ENCODE measurements at places on chromosomes 13 and 19. TPM values are rescaled to one million over a fixed set of nuclear protein-coding genes. Genes with fewer than 3 reads are reported as not detected.
A peak's percentile ranks its signal among the peaks of the same experiment; 100 is the strongest.

The CLEC11A gene
- 13.8 TPM for total RNA-seq

The SPTBN4 gene
- 21.9 TPM for total RNA-seq

The VSIG10L gene
- 9.9 TPM for total RNA-seq

The YIF1B gene
- 71.9 TPM for total RNA-seq

The MRPS31 gene
- total RNA-seq: 19.9 TPM

The OLFM4 gene
- 172 TPM for total RNA-seq

The LCP1 gene
- total RNA-seq: 58.1 TPM

The RPS16 gene
- 1,716 TPM for total RNA-seq

The IRGC gene
- 15.7 TPM for total RNA-seq

The ZNF30 gene
- 2.3 TPM for total RNA-seq

The GADD45B gene
- total RNA-seq: 94.6 TPM

The TPTE2 gene
- 1.1 TPM for total RNA-seq

The CEACAM1 gene
- total RNA-seq: 35.8 TPM

The ELSPBP1 gene
- total RNA-seq: not detected

DNA sequence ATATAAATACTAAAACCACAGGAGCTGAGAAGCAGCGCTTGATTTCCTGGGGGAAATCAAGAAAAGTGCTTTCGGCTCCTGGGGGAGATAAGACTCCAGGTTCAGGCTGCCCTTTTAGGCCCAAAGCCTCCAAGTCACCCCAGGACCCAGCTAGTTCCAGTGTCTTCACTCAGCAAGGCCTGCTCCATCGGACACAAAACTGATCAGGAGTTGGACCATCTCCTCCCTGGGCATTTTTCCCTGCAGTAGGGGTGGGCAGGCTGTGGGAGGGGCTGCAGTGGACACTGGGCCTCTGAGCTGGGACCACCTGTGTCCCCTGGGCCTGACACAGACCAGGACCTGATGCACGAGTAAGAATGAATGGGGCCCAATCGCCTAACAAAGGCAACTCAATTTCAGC lies 15.2 kb downstream of the C19orf12 start:
- no peaks in the 10 kb centered on the region for H3K27me3 ChIP-seq
- no peak for DNase-seq
- no peak overlapping the region for H3K4me3 ChIP-seq
- H3K27ac ChIP-seq: no peak overlapping the region
- H3K36me3 ChIP-seq: no peaks in the 10 kb centered on the region

DNA sequence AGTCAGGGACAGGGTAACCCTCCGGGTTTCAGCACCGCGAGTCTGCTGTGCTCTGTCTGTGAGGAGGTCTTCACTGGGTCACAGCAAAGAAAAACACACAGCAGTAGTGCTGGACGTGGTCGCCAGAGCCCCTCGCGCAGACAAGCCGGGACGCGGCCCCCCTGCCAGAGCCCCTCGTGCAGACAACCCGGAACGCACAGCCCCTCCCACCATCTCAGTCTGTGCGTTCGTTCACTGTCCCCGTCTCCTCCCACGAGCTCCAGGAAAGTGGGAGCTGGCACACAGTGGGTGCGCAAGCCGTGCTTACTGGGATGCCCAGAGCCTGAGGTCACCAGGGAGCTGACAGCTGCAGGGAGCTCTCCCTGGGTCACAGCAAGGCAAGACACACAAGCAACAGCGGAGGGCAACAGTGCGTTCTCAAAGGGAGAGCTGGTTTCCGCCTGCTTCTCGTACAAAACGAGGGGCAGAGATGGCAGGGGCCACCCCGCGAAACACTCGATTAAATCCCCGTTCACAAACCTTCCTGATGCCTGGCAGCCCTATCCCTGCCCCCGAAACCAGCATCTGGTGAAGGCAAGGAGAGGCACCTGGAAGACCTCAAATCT lies 3.2 kb upstream of the PLPP2 start:
- H3K27ac ChIP-seq: peak overlapping the region; percentile 43
- no peak overlapping the region for H3K4me3 ChIP-seq
- peaks cover 9% of the 10 kb centered on the region for H3K4me1 ChIP-seq
- no peaks in the 10 kb centered on the region for H3K36me3 ChIP-seq
- no peaks in the 10 kb centered on the region for H3K27me3 ChIP-seq

DNA sequence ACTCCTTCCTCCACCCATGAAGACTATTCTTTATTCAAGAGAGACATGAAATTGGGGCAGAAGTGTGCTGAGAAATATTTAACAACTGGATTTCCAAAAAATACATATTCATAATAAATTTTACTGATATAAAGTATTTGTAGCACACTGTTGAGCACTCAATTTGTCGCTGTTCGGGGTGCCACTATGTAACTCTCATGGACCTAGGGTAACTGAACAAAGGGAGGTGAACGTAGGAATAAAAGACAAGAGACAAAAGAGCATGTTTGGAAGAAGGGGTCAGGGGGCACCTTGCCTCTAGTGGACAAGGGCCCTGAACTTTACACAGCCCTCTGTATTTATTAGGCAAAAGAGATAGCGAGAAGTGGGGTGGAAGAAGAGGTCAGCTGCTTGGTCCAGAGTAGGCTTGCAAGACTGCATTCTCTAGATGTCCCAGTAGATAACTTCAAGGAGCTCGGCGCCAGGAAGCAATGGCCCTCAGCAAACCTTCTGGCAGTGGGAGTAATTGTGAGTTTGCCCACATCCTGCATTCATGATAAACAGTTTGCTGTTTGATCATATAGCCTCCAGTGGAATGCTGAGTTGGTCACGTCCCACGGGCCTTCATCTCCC lies 4.5 kb upstream of the ZNF175 start:
- no peaks in the 10 kb centered on the region for H3K4me1 ChIP-seq
- H3K4me3 ChIP-seq: no peak overlapping the region
- H3K27ac ChIP-seq: no peak overlapping the region
- no peak for DNase-seq

DNA sequence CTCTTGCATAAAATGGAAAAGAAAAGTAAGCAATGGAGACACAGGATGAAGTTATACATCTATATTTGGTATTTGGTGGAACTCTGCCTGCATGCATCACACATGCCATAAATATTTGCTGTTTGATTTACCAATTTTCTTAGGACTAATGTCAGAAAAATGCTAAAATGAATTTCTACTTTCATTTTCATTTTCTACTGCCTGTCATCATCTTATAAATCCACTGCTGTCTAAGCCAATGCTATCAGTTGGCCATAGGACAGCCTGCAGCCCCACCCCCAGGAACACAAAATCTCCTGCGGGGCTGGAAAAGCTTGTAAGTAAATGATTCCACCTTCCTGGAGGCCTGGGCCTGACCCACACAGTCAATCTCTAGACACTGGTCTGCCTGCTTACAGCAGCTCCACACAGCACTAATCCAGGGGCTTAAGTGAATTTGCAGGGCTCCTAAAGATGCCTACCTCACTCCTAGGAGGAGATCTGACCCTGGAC lies 122.0 kb downstream of the ENOX1 start:
- DNase-seq: peak; percentile 7
- peaks cover 7% of the 10 kb centered on the region for H3K4me1 ChIP-seq
- H3K27me3 ChIP-seq: no peaks in the 10 kb centered on the region
- no peaks in the 10 kb centered on the region for H3K36me3 ChIP-seq

DNA sequence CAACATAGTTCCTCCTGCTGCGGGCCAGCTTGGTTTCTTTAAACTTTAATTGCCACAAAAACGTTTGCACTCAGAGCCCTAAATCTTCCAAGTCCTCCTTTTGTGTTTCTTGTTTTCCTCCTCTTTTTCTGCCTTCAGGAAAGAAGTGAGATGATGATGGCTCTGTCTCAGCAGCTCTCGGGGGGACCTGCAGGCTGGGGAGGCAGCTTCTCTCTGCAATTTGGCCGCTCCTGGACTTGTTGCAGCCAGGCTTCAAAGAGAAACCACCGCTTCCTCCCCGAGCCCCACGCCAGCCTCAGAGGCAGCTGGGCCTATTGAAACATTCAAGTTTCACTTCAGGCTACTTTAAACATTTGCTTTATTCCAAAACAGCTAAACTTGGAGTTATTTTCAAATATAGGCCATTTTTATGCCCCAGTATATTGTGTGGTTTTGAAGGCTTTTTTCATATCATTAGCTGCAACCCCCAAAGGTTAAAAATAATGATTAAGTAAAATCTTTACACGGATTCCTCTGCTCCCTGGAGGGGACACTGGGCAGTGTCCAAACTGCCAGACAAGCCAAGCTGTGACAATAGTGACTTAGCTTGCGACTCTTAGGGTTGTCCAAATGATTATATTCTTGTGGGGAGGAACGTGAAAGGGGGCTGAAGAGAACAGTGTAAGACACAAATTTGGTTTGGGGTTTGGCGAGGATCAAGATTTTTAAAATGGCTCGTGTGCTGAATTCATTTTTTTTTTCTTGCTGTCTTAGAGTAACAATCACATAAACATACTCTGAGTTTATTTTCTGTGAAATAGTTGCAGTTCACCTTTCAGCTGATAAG lies 330.8 kb downstream of the DLEU7 start:
- peak overlapping the region; percentile 2 for H3K4me3 ChIP-seq
- no peaks in the 10 kb centered on the region for H3K36me3 ChIP-seq
- peak; percentile 38 for DNase-seq
- peak overlapping the region; percentile 35 for H3K27ac ChIP-seq
- no peaks in the 10 kb centered on the region for H3K4me1 ChIP-seq

DNA sequence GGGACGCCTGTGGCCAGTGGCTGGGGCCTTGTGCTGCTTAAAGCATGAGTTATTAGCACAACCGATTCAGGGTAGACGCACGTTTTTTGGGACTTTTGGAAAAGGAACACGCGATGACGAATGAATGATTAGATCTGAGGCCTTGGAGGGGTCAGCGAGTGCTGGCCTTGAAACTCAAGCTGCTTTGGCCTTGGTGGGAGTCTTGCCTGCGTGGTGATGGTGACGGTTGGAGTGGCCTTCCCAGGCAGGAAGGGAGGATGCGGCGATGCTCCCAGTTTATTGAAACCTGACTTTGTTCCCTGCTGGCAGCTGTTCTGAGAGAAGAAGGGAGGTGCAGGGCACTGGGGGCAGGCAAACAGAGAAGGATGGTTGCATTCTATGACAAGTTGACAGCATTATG lies 63.1 kb upstream of the RNF113B start:
- no peak overlapping the region for H3K27ac ChIP-seq
- no peak overlapping the region for H3K4me3 ChIP-seq
- H3K27me3 ChIP-seq: no peaks in the 10 kb centered on the region
- no peak for DNase-seq

DNA sequence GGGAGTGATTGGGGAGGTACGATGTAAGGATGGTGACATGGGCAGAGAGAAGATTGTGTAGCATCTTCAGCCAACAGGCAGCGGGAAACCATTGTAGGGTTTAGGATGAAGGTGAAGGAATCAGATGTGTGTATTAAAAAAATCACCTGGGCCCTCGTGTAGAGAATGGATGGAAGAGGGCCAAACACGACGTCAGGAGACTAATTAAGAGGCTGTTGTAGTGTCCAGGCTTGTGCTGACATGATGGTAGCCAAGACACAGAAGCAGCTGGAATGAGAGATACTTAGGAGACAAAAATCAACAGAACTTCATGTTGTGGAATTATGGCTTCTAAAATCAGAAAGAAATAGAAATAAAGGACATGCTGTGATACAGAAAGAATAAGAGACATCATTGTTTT lies 41.2 kb upstream of the ARGLU1 start:
- H3K27me3 ChIP-seq: no peaks in the 10 kb centered on the region
- no peaks in the 10 kb centered on the region for H3K4me1 ChIP-seq
- H3K27ac ChIP-seq: no peak overlapping the region
- no peak for DNase-seq
- no peaks in the 10 kb centered on the region for H3K36me3 ChIP-seq

DNA sequence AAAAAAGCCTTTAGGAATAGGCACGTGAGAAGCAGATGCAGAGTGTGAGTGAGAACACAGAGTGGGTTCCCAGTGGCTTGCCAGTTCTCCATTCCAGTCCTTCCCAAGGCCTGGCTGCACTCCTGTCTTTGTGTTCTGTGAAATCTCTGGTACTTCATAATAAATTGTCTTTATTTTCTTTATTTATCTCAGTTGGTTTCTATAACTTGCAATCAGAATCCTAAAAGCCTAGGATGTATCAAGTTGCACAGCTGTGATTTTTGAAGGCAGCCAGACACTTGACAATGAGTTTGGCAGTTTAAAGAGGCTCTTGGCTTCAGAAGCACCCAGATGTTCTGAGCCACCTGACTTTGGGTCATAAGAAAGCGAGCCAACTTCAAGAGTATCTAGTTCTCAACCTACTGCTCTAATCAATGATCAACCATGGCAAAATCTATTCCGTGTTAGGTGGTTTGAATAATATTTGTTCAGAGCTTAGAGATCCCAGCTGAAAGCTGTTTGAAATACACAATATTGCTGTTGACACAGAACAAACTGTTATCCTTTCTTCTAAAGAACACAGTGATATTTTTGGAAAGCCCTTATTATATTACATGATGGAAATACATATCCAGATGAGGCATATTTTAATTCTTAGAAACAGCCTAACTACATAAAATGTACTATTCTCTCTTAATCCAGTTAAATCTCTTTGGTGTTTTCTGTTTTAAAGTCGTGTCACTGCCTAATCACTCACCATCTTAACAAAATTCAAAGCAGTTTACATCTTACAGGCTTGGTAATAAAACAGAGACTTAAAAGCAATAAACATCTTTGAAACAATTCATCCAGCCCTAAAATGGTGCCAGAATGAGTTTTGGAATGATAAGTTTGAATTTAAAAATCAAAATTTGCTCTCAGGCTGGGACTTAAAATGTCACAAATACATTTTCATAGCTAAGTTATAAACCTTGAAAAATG lies 483.0 kb upstream of the NBEA start:
- H3K4me1 ChIP-seq: no peaks in the 10 kb centered on the region
- H3K4me3 ChIP-seq: no peak overlapping the region
- no peak for DNase-seq
- H3K27me3 ChIP-seq: no peaks in the 10 kb centered on the region
- H3K27ac ChIP-seq: no peak overlapping the region

GRCh38 chr13:75906315-75906714 lies 270.2 kb downstream of the LMO7 start:
- no peak for DNase-seq
- H3K27me3 ChIP-seq: no peaks in the 10 kb centered on the region
- H3K4me3 ChIP-seq: no peak overlapping the region
- no peaks in the 10 kb centered on the region for H3K36me3 ChIP-seq

DNA sequence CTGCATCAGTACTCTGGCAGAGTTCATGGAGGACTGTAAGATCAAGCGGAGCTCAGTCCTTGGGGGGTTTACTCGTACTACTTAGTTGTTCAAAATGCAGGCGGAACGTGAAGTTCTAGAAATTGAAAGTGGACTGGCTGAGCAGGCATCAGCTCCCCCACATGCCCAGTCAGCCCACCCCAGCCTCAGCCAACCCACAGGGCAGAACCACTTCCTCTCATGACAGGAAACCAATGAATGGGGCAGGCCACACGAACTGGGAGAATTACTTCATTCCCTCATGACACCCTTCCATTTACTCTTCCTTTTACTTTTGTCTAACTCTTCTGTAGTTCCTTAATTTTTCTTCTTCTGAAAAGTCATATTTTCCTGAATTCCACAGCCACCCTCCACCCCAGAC lies 71.9 kb downstream of the FLT1 start:
- no peaks in the 10 kb centered on the region for H3K36me3 ChIP-seq
- no peak for DNase-seq
- no peaks in the 10 kb centered on the region for H3K4me1 ChIP-seq
- H3K27me3 ChIP-seq: no peaks in the 10 kb centered on the region
- H3K4me3 ChIP-seq: no peak overlapping the region
- H3K27ac ChIP-seq: no peak overlapping the region

- H3K27ac ChIP-seq: no peak overlapping the region
- no peak overlapping the region for H3K4me3 ChIP-seq
- H3K36me3 ChIP-seq: no peaks in the 10 kb centered on the region
- no peaks in the 10 kb centered on the region for H3K27me3 ChIP-seq
Measured at GRCh38 chr13:63010072-63010658, 1594.5 kb upstream of the PCDH20 start.
